ENCODE measurements at places on chromosomes 16 and 17.

GRCh38 chr16:3174618-3175148 lies 13.3 kb upstream of the OR1F1 start:
- no peak for ATAC-seq

- no peak for ATAC-seq
Observed at GRCh38 chr16:22065252-22065651, 27.1 kb upstream of the VWA3A start.

GRCh38 chr16:71249399-71249798 lies 18.9 kb upstream of the HYDIN start:
- ATAC-seq: no peak

DNA sequence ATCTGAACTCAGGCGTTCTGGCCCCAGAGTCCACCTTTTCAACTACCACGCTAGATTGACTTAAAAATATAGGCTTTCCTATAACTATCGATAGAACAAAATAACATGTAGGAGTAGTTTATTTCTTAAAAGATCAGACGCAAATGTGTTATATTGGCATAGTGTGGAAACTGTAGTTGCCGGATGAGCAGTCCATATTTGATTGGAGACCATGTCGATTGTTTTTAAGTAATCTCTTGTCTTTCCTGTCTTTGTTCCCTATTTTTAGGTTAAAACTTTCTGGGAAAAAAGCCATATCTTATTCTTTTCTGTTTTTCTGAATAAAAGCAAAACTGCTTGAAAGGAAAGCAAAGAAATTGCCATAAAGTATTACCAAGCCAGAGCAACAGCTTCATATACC lies 53.1 kb downstream of the GAN start:
- ATAC-seq: no peak

GRCh38 chr17:17463821-17464220 lies 13.0 kb upstream of the MED9 start:
- ATAC-seq: no peak

GRCh38 chr17:54983260-54983659 lies 14.7 kb downstream of the STXBP4 start:
- ATAC-seq: no peak

- ATAC-seq: no peak
Observed at GRCh38 chr16:87725596-87726235, 40.1 kb downstream of the KLHDC4 start.

DNA sequence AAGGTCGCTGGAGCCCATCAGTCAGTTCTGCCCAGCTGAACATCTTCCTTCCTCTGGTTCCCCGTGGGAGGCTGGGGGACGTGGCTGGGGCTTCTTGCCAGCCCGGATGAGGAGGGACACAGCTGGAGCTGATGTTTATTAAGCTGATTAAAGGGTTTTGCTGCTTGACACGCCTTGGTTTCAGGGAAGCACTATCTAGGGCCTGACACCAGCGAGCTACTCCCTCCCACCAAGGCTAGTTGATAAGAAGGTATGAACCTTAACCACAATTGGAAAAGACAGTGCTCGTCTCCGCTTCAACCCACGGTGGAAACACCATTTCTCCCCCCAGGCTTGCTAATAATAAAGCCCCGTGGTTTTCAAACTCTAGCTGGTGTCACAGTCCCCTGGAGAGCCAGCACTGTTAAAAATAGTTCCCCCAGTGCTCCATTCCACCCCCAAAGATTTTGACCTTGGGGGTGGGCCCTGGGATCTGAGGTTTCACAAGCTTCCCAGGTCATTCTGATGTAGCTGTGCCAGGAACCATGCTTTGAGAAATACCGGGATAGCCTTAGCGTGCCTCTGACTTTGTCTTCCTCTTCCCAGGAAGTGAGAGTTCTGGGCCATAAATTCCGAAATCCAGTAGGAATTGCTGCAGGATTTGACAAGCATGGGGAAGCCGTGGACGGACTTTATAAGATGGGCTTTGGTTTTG lies 5.5 kb downstream of the DHODH start:
- ATAC-seq: no peak

- no peak for ATAC-seq
Observed at GRCh38 chr17:62882284-62882683, 74.2 kb upstream of the MARCHF10 start.

- ATAC-seq: peak; percentile 53
Observed at GRCh38 chr17:7502987-7503386, 18.8 kb downstream of the POLR2A start.

DNA sequence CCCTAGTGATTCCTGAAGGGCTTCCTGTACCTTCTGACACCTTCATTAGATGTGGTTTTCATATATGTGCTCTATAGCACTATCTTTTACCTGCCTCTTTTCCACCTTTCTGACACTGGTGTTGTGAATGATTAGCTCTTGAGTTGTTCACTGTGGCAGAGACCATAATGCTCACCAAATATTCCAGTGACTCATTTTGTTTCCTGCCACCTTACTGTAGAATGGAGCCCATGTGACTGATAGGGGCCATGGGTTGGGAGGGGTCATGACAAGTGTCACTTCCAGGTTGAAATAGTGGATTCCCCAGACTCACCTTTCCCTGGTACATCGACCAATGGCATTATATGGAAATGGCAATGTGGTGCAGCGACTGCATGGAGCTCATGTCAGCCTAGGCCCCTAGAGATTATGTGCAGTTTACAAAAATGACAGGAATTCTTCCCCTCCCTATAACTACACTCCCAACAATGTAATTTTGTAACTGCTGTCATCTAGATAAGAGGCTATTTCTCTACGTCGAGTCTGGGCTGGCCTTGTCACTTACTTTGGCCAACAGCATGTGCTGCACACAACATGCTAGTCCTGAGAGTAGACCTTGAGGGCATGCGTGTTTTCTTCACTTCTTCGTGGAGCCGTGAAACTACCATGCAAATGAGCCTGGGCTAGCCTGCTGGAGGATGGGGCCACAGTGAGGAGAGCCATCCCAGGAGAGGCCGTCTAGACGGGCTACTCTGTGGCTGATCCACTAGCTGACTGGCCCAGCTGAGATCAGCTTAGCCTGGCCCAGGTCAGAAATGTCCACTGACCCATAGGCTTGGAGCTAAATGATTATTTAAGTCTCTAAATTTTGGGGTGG lies 409.5 kb downstream of the CA10 start:
- ATAC-seq: no peak

DNA sequence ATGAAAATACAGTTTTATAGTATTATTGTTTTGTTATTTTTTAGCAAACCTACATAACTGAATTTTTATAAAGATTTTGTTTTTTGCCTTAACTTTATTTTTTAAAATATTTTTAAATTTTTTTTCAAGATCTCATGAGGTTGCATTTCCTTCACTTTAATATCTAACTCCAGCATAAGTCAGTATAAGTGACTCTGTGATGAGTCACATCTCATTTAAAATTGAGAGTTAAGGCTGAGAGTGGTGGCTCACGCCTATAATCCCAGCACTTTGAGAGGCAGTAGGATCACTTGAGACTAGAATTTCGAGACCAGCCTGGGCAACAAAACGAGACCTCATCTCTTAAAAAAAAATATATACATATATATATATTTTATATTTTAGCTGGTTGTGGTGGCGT lies 44.0 kb downstream of the NLK start:
- ATAC-seq: no peak

- ATAC-seq: no peak
Observed at GRCh38 chr17:7992516-7992915, 9.9 kb upstream of the GUCY2D start.

GRCh38 chr16:74936902-74937560 lies 47.9 kb downstream of the WDR59 start:
- ATAC-seq: no peak

- no peak for ATAC-seq
Observed at GRCh38 chr17:14072881-14073280, 3.6 kb downstream of the COX10 start.

DNA sequence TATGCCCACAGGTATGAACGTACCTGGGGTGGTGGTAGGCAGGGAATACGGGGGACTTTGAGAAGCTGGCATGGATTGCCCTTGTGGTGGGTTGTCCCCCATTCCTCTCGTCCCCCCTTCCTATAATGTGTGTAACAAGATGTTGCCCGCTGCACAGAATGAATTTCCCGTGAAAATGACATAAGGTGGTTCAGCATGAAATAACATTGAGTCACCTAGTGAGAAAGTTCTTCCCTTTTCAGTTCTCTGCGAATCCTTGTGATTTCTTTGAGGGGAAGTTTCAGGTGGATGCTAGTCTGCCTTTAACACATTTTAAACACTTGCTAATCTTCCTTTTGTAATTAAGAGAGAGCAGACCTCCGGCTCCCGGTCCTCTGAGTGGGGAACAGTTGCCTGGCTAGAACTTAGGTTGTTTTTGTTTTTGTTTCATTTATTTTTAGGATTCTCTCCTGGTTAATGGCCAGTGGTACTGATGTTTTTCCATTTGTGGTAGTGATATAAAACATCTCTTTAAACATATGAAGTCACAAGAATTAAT lies 58.9 kb downstream of the RAP1GAP2 start:
- no peak for ATAC-seq

DNA sequence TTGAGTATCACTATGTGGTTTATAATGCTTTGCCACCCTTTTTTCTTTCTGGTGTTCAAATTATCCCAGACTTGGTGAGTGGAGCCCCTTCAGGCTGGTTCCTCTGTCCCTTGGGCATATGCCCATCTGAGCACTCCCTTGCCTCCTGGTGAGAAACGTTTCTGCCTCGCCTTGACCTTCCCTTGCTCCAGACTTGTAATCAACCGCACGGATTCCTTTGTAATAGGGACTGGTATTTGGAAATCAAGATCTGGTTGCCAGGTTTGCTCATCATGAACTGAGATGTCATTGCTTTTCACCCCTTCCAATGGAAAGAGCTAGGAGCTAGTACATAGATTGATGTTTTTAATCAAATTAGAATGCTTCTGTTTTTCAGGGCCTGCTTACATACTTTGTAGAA lies 43.7 kb downstream of the SEC14L1 start:
- ATAC-seq: peak; percentile 24

- no peak for ATAC-seq
Observed at GRCh38 chr17:37847811-37848331, 76.3 kb upstream of the TBC1D3K start.

DNA sequence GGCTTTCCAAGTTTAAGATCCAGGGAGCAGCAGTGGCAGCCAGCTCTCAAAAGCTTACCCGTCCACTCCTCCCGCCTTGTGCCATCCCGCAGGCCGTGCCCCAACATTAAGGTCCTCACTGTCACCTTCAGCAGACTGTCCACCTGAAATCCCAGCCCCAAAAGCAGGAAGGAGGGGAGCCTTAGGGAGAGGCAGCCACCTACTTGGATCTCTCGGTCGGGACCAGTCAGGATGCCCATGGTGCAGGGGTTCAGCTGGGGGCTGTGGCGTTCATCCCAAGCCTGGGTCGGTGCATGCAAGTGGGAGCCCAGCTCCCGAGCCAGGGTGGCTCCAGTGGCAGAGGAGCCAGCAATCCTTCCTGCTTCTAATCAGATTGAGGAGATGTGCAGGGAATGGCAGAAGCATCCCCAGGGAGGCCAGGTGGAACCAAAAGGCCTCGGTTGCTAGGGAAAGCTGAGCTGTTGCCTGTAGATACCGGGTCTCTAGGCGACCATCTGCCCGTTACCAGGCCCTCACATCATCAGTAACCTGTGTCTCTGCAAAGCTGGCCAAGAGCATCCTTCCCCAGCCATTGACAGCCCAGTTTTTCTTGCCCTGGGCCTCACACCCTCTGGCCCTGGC lies 24.6 kb downstream of the CNGB1 start:
- no peak for ATAC-seq

DNA sequence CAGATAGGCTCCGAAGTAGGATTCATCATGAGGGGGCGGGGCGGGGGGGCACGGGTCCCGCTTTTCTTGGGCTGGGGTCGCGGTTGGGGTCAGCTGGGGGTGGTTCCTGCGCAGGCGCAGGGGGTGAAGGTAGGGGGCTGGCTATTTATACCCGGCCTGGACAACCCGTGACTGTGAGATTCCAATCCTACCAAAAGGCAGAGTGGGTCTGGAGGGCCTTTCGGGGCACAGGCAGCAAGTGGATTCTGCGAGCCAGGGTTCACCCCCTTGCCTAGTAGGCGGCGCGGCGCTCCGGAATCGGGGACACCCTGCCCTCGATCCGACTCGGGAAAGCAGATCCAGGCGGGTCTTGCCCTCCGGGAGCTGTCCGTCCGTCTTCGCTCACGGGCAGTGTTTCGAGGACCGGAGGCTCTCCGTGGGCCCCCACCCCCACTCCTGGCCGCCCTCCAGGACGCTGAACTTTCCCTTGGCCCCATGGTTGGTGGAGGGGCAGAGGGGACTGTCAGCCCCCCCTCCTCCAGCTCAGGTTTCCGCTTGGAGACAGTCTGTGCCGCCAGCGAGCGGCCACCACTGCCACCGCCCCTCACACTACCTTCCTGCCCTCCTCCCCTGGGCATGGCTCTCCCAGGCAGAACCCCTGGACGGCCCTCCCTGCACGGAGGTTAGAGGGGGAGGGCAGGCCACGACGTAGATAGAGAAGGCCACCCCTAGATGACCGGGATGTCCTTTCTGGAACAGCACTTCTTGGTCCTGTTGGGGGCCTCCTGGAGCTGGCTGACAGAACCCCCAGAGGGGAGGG lies 634 bp downstream of the SLC2A4 start:
- ATAC-seq: no peak

DNA sequence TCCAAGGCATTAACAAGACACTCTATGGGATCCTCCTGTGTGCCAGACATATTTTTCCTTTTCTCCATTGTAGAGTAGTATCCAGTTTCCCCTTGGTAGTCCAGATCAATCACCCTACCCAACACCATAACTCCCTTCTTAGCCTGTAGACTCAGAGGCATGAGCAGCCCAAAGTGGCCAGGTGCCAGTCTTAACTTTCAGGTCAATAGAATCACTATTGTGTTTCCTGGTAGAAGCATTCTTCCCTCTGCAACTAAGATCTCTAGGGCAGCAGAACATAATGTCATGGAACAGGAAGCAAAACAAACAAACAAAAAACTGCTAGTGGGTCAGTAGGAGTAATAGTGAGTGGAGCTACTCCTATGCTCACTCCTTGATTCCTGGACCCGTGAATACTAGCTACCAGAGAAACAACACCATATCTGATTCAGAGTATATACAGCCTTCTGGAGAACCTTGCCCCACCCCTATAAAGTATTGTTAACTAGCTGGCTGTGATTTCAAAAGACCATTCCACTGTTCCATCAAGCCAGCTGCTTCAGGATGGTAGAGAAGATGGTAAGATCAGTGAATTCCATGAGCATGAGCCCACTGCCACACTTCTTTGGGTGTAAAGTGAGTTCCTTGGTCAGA lies 11.2 kb upstream of the CLEC19A start:
- ATAC-seq: no peak

GRCh38 chr17:77696721-77697460 lies 261.6 kb upstream of the TNRC6C start:
- ATAC-seq: no peak

DNA sequence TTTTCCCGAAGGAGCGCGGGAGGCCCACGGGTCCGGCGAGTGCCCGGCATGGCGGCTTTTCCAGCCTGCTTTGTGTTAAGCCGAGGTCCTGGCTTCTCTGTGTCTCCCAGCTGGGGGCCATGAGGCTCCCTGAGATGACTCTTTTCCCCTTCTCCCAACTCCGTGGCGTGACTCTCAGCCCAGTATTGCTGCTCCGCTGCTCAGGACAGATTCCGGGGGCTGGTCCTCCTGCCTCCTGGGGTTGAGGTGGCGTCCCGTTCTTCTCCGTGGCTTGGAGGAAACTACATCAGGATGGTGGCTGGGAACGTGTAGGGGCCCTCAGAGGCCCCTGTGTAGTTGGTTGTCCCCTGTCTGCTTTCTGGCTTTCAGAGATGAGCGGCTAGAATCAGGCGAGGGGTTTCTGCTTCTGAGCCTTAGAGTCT lies 951 bp downstream of the GPS1 start:
- peak; percentile 1 for ATAC-seq

Data from SK-N-SH treated with all-trans-retinoic acid at 6 μM for 48 hours (cell line).